ENCODE measurements at places on chromosomes 13 and 19. TPM values are rescaled to one million over a fixed set of nuclear protein-coding genes. Genes with fewer than 3 reads are reported as not detected.

The CPAMD8 gene
- total RNA-seq, result 1.4 TPM

GRCh38 chr13:93345024-93345423, 118.4 kb downstream of the GPC6 start:
- no peak for DNase-seq

DNA sequence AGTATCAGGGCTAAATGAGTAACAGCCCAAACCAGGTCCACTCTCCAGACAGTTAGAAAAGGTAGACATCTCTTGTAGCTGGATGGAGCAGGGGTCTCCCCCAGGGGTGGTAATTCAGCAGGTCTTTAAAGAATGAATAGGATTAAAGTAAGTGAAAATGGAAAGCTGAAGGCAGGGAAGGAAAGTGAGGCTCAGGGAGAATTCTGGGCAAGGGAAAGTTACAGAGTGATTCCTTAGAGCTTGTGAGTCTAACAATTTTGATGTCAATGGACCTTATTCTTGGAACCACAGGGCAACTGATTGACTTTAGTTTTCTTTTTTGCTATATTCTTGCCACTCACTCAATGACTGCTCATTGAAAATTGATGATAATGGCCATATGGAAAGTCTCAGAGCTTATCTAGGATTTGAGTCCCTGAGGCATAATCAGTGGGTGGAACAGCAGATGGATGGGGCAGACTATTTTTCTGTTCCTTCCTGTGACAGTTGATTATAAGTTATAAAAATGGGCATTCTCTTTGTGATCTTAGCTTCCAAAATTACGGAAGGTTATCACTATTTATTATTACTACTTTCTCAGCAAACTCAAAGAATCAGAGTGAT, 76.9 kb downstream of the LRCH1 start:
- DNase-seq, result no peak

GRCh38 chr13:38767506-38768265, 80.8 kb downstream of the FREM2 start:
- no peak for DNase-seq

GRCh38 chr13:26458196-26458749, 99.2 kb upstream of the WASF3 start:
- DNase-seq, result no peak

DNA sequence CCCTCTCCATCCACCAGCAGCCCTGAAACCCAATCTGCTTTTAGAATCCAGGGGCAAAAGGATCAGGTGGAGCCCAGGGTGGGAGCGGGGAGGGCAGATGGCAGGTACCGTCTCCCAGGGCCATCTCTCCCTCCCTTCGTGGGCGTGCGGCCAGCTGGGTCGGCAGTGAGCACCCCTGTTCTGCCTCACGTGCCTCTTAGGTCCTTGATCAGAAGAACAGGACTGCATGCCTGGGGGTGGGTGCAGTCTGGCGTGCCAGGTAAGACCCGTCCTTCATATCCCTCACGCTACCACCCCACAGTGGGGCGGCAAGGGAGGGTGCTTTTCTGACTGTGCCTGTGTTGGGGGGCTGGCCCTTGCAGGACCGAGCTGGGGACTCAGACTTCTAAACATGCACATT, 2.0 kb downstream of the SLC8A2 start:
- no peak for DNase-seq

DNA sequence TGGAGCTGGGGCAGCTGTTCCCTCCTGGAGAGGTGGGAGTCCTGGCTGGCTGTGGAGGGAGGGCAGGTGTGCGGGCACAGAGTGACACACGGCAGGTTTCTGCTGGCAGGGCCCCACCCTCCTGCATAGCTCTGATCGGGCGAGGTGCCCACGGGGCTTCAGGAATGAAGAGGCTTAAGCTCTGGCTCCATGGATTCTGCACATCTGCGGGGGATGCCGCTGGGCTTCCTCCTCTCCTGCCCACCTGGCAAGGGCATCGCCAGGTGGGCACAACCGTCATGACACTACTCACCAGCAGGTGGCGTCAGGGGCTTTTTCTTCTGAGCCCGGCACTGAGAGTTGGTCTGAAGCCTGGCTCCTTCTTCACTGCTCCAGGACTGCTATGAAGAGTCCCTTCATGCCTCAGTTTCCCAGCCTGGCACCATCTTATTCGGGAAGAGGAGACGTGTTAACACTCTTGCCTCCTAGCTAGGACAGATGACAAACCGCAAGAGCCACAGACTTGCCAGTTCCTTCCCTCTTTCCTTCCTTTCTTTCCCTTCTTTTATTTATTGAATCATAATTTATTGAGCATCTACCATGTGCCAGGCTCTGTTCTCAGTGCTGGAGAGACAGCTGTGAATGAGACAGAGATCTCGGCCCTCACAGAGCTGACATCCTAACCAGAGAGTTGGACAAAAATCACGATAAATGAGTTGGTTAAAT, 15.2 kb upstream of the PAK4 start:
- peak; percentile 76 for DNase-seq

GRCh38 chr19:44912854-44913253, 1.6 kb upstream of the APOC1 start:
- no peak for DNase-seq

GRCh38 chr13:27289011-27289665, 18.5 kb downstream of the RASL11A start:
- no peak for DNase-seq

All from activated CD4-positive, alpha-beta memory T cell treated with anti-CD3 and anti-CD28 coated beads, Interleukin-2, amount 10 ng/mL, durations not matched to agents 7 days and 5 days (primary cell).